Esophagus squamous epithelium (tissue), 5 donors: ENCODE measurements at places on chromosomes 6 and 20.
A peak's percentile ranks its signal among the peaks of the same experiment; 100 is the strongest.

GRCh38 chr6:131250936-131251335 is 115.7 kb downstream of the AKAP7 start:
- H3K27ac ChIP-seq = no peak overlapping the region
- H3K4me3 ChIP-seq = no peak overlapping the region
- H3K36me3 ChIP-seq = no peaks in the 10 kb centered on the region
- H3K4me1 ChIP-seq = peaks cover 4% of the 10 kb centered on the region

- no peak overlapping the region for H3K27ac ChIP-seq
- H3K4me3 ChIP-seq = no peak overlapping the region
- no peaks in the 10 kb centered on the region for H3K36me3 ChIP-seq
These were observed 103.5 kb downstream of the SCP2D1 start for GRCh38 chr20:18916886-18917750.

DNA sequence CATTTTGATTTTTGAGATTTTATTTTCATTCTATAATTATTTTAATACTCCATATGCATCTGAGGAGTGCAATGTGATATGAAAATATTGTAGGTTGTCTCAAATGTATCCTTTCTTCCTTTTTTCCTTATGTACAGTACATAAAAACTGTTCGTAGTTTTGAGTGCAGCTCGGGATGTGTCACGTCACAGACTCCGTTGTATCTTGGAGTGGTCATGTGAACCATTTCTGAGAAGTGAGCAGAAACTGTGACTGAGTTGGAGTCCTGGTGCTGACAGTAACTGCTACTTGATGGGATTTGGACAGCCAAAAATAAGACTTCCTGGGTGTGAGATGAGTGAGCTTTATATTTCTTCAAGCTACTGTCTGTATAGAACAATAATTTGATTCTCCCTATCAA is 761.4 kb upstream of the MAN1A1 start:
- no peaks in the 10 kb centered on the region for H3K27me3 ChIP-seq
- no peak for DNase-seq
- no peak overlapping the region for H3K4me3 ChIP-seq
- H3K36me3 ChIP-seq = no peaks in the 10 kb centered on the region
- no peak overlapping the region for H3K27ac ChIP-seq

- no peak for DNase-seq
- H3K27ac ChIP-seq = peak overlapping the region; percentile 81
- no peaks in the 10 kb centered on the region for H3K27me3 ChIP-seq
- H3K36me3 ChIP-seq = no peaks in the 10 kb centered on the region
- peaks cover 18% of the 10 kb centered on the region for H3K4me1 ChIP-seq
These were observed 198.6 kb downstream of the BACH2 start for GRCh38 chr6:90098001-90098531.

DNA sequence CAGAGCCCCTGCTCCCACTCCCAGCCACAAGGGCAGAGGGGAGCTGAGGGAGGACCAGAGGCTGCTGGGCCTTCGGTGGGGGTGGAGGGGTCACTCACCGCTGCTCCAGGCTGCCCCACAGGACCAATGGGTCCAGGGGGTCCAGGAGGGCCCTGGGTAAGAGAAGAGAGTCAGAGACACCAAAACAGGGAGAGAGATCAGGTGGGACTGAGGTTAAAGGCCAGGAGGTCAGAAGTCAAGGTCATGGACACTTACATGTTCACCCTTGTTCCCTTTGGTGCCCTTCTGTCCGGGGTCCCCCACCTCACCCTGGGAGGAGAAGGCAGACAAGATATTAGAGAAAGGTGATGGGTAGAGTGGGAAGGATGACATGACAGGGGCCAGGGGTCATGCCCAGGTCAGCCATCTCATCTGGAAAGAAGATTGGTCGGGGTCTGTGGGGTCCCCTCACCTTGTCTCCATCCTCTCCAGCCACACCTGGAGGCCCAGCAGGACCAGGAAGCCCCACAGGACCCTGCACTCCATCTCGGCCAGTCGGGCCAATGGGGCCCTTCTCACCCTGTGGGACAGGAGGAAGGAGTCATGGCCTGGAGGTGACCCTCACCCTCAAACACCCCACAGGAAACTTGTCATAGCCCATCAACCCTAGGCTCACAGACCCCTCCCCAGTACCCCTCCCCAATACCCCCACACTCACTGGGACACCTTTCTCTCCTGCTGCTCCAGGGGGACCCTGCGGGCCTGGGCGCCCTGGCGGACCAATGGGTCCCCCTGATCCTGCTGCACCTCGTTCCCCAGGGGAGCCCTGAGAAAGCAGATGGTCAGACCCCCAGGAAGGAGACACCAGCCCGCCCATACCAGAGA is 21.0 kb downstream of the COL11A2 start:
- no peak for DNase-seq
- no peaks in the 10 kb centered on the region for H3K4me1 ChIP-seq
- no peaks in the 10 kb centered on the region for H3K27me3 ChIP-seq
- H3K36me3 ChIP-seq = no peaks in the 10 kb centered on the region
- no peak overlapping the region for H3K4me3 ChIP-seq

GRCh38 chr6:11575408-11576033 is 38.0 kb downstream of the TMEM170B start:
- H3K4me1 ChIP-seq = no peaks in the 10 kb centered on the region
- no peaks in the 10 kb centered on the region for H3K27me3 ChIP-seq
- peak overlapping the region; percentile 19 for H3K4me3 ChIP-seq
- H3K36me3 ChIP-seq = no peaks in the 10 kb centered on the region

GRCh38 chr20:51597389-51598231 is 55.1 kb upstream of the NFATC2 start:
- no peak overlapping the region for H3K27ac ChIP-seq
- no peak for DNase-seq
- no peak overlapping the region for H3K4me3 ChIP-seq
- H3K27me3 ChIP-seq = no peaks in the 10 kb centered on the region
- peaks cover 25% of the 10 kb centered on the region for H3K4me1 ChIP-seq
- no peaks in the 10 kb centered on the region for H3K36me3 ChIP-seq

- no peaks in the 10 kb centered on the region for H3K4me1 ChIP-seq
- H3K4me3 ChIP-seq = no peak overlapping the region
These were observed 14.6 kb upstream of the CDK5RAP1 start for GRCh38 chr20:33415948-33416347.

DNA sequence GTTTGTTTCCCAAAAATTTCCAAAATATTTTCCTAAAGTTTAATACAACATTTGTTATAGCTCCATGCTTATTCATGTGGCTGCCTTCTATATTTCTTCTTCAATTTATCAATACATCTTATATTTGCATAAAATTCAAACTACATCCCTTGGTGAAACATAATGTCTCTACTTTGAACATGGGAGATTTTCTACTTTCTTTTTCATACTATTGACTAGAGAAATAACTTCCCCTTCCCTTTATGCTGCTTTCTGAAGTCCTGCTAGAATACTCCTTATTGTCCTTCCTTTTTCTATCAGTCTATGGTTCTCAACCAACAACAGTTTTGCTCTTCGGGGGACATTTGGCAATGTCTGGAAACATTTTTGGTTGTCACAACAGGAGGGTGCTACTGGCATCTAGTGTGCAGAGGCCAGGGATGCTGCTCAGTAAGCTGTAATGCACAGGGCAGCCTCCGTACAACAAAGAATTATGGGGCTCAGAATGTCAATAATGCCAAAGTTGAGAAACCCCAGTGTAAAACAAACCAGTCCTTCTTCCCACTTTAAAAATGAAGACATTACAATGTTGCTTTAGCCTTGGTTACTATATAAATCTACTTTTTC is 29.9 kb downstream of the MKKS start:
- DNase-seq = no peak
- no peak overlapping the region for H3K4me3 ChIP-seq
- no peaks in the 10 kb centered on the region for H3K4me1 ChIP-seq
- H3K36me3 ChIP-seq = peaks cover 46% of the 10 kb centered on the region
- H3K27me3 ChIP-seq = no peaks in the 10 kb centered on the region

- H3K27ac ChIP-seq = no peak overlapping the region
- no peaks in the 10 kb centered on the region for H3K4me1 ChIP-seq
- DNase-seq = no peak
- H3K27me3 ChIP-seq = no peaks in the 10 kb centered on the region
These were observed 171.2 kb upstream of the TSHZ2 start for GRCh38 chr20:52800734-52801627.

DNA sequence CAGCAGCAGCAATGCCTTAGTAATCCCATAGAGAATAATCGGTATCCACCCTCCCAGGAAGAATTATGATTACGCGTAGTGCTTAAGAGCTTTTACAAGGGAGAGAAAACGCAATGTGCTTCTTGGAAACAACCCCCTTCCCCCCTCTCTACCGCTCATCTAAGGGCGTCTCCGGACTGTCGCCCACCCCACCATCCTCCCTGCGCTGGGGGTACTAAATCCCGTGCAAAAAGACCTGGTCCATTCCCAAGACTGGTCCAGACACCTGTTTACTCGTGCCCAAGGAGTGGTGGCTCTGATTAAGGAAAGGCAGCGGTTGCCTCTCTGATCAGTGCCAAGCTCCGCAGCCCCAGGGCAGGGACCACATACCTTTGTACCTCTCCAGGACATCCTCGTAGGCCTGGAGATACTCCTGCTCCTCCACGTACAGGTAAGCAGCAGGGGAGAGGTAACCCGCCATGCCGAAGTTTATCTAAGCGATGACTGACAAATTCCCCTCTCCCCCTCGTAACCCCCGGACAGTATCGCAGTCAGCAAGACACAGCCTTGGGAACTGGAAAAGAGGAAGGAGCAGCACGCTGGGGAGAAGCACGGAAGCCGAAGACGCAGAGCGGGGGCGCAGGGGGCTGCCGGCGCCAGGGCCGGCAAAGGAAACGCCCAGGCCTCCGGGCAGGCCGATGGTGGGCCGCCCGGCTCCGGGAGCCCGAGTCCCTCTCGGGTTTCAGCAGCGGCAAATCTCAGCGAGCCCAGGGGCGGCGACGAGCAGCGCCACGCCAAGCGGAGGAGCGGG is 112.0 kb upstream of the BEND6 start:
- H3K4me3 ChIP-seq = peak overlapping the region; percentile 59
- no peak for DNase-seq
- peaks cover 36% of the 10 kb centered on the region for H3K27me3 ChIP-seq
- H3K4me1 ChIP-seq = peaks cover 43% of the 10 kb centered on the region
- peak overlapping the region; percentile 81 for H3K27ac ChIP-seq

- no peak overlapping the region for H3K27ac ChIP-seq
- H3K27me3 ChIP-seq = no peaks in the 10 kb centered on the region
- no peaks in the 10 kb centered on the region for H3K36me3 ChIP-seq
- H3K4me3 ChIP-seq = no peak overlapping the region
- peaks cover 33% of the 10 kb centered on the region for H3K4me1 ChIP-seq
These were observed 11.6 kb upstream of the KCNG1 start for GRCh38 chr20:51034476-51034875.

DNA sequence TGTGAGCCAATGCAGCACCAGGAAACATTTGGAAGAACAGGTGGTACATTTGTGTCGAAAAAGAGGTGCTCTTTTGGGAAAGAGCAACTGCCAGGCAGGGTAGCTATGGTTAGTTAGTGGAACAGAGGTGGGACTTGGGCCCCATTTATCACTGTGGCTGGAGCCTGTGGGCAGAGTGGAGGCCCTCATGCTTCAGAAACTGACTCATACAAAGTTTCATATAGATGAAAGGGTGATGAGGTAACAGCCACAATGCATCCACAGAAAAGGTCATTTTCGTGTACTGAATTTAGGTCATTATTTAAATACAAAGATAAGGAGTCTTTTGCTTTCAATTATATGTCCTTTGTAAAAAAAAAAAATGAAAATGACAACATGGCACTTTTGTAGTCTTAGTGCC is 76.4 kb upstream of the HS3ST5 start:
- no peak overlapping the region for H3K4me3 ChIP-seq
- H3K27ac ChIP-seq = no peak overlapping the region
- DNase-seq = no peak
- H3K4me1 ChIP-seq = no peaks in the 10 kb centered on the region

DNA sequence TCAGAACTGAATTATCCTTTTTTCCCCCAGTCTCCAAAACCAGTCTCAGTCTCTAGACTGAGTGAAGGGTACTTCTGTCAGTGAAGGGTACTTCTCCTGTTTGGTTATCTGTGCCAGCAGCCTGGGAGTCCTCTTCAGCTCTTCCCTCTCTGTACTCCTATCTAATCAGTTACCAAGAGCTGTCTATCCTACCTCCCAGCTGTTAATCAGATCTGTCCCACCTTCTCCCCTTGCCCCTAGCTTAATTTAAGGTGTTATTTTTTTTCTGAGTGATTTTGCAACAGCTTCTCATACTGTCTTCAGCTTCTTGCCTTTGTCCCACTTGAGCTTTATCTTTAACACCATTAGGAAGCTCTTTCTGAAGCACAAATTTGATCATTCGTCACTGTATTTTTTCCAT is 491.9 kb upstream of the SOX4 start:
- H3K36me3 ChIP-seq = no peaks in the 10 kb centered on the region
- no peaks in the 10 kb centered on the region for H3K27me3 ChIP-seq
- no peaks in the 10 kb centered on the region for H3K4me1 ChIP-seq
- no peak overlapping the region for H3K27ac ChIP-seq

DNA sequence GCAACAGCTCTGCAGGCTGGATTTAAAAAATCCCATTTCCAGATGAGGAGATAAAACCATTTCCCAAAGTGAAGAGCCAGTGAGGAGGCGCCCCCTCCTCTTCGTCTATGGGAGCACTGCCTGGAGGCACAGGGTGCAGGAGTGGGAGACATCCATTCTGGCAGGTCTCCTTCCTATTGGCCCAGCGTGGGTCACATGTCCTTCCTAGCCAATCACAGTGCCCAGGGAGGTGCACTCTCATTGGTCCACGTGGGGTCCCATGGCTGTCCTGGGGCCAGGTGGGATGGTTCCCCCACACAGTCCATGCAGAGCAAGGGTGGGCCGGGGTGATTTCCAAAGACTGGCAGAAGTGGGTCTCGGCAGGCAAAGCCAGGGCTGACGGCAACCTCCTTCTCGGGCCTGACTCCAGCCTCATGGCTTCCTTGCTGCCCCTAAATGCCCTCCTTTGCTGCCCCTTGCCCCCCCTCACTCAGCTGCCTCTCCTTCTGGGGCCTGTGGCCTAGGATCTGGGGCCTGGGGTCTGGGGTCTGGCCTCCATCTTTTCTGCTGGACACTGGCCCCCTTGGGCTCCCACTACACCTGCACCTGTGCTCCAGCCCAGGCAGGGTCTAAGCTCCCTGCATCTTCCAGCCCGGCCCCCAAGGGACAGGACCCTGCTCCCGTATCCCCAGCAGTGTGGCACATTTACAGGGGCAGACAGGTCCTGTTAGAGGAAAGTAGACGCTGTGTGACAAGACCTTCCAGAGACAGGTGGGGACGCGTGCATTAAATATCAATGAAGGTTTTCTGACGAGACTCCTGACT is 231.7 kb downstream of the TAF4 start:
- DNase-seq = no peak
- no peaks in the 10 kb centered on the region for H3K4me1 ChIP-seq
- H3K27ac ChIP-seq = no peak overlapping the region
- H3K36me3 ChIP-seq = no peaks in the 10 kb centered on the region

- peaks cover 10% of the 10 kb centered on the region for H3K4me1 ChIP-seq
- DNase-seq = no peak
- no peak overlapping the region for H3K27ac ChIP-seq
- H3K27me3 ChIP-seq = peaks cover 6% of the 10 kb centered on the region
These were observed 7.7 kb upstream of the C20orf203 start for GRCh38 chr20:32681175-32682084.

- no peaks in the 10 kb centered on the region for H3K36me3 ChIP-seq
- H3K4me1 ChIP-seq = no peaks in the 10 kb centered on the region
- DNase-seq = no peak
- H3K27me3 ChIP-seq = no peaks in the 10 kb centered on the region
These were observed 27.3 kb downstream of the NR2E1 start for GRCh38 chr6:108193131-108193530.
